Right lung (tissue), 10 donors: ENCODE measurements at places on chromosomes 5 and 9. TPM values are rescaled to one million over a fixed set of nuclear protein-coding genes. Genes with fewer than 3 reads are reported as not detected.

The KCNT1 gene
- polyA plus RNA-seq = 0.59 TPM

The PTGDS gene
- polyA plus RNA-seq = 29.6 TPM

The CCDC107 gene
- polyA plus RNA-seq = 9.8 TPM

The UIMC1 gene
- 41.3 TPM for polyA plus RNA-seq

The ORM2 gene
- 1.4 TPM for polyA plus RNA-seq

The SGCD gene
- polyA plus RNA-seq = 15.0 TPM

The SPATA31A3 gene
- polyA plus RNA-seq = not detected

The IRX4 gene
- polyA plus RNA-seq = not detected

The IL3 gene
- not detected for polyA plus RNA-seq
